ENCODE measurements at places on chromosomes 4 and X.

GRCh38 chrX:106862972-106863688 lies 40.0 kb downstream of the RIPPLY1 start:
- DNase-seq = no peak

DNA sequence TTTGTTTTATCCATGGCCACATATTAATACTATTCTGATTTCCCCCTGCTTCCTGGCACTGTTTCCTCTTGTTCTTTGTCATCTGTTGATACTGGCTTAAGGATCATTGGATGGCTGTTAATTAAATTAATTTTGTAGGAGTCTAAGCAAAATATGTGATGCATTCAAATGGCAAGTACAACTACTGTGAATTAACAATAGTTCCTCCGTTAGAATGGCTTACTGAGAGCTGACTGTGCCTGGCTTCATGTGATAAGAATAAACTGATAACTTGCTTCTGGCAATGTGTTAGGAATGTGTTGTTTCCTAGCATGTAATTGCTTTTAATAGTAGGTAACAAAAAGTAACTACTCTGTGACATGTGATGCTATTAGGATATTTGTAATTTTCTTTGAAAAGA lies 98.5 kb downstream of the RPA4 start:
- no peak for DNase-seq

GRCh38 chrX:7852166-7852565 lies 9.2 kb downstream of the VCX start:
- no peak for DNase-seq

DNA sequence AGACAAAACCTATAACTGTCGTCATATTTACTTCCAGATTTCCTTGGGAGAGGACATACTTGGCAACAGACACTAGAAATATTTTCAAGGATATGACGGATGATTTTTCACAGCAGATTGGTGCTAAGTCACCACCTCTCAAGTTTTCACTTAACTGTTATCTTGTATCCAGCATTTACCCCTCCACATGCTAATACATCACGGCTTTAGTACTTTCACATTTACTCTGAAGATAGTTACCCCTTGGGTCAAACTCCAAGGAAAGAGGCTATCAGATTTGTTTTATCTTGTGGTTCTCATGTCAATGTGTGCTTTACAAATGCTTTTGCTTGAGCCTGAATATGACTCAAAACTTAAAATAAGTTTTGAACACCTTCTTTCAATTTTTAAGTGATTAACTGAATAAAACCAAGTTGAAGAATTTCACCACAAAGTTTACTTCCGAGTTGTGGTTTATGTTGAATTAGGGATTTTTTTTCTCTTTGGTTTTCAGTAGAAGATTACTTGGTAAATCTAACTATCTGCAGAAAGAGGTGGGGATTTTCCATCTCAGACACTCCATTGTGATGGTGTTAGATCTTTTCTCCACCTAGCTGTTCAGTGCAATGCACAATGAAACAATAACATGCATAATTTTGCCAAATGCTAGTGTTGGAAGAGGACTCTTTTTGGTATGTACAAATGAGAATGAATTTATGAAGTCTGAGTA lies 75.4 kb upstream of the FAT1 start:
- no peak for DNase-seq

DNA sequence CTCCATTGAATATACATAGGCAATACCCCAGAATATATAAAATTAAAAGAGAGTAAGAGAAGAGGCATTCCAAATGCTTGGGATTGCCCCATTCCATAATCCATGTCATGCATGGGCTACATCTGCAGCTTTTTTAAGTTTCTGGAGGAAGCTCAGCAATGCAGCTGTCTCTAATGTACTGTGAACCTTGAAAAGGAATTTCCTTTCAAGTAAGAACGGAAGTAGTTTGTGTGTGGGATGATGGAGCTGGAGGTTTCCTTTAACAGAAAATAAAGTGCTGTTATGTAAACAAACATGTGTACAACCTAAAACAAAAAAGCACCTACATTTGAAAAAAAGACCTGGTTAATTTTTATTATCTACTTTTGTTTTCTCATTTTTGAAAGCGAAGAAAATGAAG lies 303.5 kb downstream of the BMPR1B start:
- no peak for DNase-seq

GRCh38 chrX:11465648-11466411 lies 172.6 kb downstream of the AMELX start:
- no peak for DNase-seq

- no peak for DNase-seq
These were observed 14.8 kb upstream of the RHOH start for GRCh38 chr4:40182001-40182400.

GRCh38 chr4:38452009-38452408 lies 212.0 kb upstream of the KLF3 start:
- no peak for DNase-seq

DNA sequence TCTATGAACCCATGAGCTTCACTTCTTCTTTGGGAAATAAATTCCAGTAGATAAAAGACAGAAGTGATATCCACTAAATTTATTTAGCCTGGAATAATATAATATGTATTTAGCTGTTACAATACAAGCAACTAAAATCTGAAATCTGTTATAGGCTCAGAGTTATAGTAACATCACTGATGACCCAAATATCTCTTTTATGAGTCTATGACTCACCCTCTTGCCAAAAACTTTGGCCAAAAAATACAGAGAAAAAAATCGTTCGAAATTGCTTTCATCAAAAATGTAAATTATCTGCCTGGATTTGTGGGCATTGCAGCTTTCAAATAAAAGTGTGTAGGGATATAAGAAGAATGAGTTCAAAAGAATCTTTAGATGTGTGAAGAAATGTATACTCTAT lies 89.4 kb upstream of the DKK2 start:
- no peak for DNase-seq

DNA sequence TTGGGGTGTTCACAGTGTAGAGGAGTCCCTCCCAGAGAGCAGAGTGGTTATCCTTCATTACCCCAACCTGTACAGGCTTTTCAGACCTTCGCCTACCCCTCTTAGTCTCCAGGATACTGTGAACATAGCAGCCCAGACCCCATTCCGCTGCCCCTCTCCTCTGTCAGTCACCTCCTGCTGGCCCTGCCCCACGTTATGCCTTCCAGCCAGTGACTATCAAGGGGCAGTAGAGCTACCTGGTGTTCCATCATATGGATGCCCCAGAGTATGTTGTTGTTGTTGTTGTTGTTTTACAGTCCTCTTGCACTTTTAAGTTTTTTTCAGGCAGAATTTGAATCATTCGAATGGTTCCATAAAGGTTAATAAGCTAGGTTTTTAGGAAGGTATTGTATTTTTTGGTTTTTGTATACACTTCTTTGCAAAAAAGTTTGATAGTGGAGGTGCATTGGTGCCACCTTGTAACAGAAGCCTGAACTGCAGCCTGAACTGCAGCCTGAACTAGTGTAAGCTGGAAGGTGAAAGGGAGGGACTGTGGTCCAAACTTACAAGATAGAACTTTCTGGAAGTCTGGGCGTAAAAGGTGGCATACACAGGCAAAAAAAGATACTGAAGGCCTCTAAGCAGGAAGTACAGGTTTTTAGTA lies 101.4 kb upstream of the RAB40AL start:
- DNase-seq = no peak

GRCh38 chr4:41455206-41455605 lies 82.8 kb upstream of the LIMCH1 start:
- DNase-seq = no peak

GRCh38 chr4:116122124-116122523 lies 963.3 kb downstream of the TRAM1L1 start:
- DNase-seq = no peak

GRCh38 chr4:2954358-2955185 lies 8.6 kb downstream of the NOP14 start:
- no peak for DNase-seq

- no peak for DNase-seq
These were observed 1508.3 kb downstream of the RAPGEF2 start for GRCh38 chr4:160611181-160611580.

DNA sequence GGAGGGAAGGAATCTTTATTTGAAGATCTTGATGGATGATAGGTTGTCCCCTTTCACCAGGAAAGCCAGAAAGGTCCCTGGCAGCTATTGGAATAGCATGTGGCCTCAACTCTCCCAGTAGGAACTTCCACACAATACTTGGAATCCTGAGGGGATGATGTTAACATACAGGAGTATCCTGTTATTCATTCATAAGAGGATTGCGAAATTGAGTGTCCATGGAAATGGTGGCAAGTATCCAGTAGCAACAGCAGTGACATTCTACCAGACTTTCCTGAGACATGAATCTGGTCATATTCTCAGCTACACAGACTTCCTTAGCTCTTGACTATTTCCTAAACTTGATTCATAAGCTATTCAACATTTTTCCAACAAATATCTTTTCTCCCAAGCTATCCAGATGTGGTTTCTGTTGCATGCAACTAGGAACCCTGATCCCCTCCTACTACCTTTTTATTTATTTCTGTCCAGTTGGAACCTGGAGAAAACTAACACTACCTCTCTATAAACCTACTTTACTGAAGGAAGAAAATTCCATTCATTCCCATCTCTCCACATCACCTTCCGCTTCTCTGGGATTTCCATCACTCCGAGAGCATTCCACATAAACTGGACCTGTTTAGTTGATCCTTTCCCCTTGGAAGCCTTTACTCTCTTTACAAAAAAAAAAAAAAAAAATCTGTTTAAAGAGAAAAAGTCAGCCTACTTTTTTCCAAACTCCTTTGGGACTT lies 101.8 kb downstream of the ANXA5 start:
- no peak for DNase-seq

DNA sequence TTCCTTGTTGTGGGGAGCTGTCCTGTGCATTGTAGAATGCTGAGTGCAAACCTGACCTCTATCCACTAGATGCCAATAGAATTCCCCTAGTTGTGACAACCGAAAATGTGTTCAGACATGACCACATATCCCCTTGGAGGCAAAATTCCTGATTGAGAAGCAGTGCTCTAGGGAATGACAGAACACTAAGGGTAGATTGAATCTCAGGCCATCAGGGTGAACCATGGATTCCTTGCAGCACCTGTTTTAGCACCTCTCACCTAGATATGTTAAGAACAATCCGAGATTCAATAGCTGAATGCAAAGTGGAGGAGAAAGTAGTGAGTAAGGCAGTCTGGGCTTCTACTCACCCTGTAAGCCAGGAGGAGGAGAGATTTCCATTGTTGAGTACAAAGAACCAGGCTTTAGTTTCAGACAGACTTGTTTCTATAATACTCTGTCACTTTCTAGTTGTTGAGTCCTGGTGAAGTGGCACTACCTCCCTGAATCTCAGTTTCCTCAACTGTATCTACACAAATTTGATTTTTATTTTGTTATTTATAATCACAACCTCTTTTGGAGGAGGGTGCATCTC lies 111.0 kb upstream of the RAP2C start:
- no peak for DNase-seq

DNA sequence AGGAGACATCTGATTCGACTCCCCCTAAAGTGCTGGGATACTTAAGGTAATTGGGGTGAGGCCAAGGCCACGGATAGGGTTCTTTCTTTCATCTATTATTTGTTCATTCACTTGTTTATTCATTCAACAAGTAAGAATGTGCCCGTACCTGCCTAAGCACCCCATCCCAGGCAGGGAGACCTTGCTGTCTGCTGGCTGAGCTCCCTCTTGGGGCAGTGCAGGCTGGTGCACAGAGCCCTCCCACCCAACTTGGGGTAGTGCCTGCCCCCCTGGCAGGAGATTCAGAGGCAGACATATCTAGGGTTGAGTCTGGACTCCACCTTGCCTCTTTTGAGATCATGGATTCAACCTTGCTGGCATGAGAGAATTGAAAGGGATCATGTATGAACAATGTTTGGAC lies 95.7 kb downstream of the DRD5 start:
- DNase-seq = no peak

DNA sequence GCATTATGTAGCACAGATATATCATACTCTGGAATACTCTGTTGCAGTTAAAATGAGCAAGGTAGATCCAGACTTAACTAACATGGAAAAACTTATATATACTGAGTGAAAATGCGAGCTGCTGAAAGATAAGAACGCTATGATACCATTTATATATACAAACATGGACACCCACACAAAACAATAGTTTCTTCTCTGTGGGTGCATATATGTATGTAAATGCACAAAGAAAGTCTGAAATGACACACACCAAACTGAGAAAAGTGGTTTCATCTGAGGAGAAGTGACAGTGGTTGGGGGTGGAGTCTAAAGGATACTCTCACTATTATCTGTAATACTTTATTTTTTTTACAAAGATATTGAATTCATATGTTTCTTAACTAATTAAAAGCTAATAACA lies 12.2 kb upstream of the FGF2 start:
- DNase-seq = no peak

Measured in C1 segment of cervical spinal cord (tissue), 14 donors.